ENCODE measurements at places on chromosomes 2 and 18.

DNA sequence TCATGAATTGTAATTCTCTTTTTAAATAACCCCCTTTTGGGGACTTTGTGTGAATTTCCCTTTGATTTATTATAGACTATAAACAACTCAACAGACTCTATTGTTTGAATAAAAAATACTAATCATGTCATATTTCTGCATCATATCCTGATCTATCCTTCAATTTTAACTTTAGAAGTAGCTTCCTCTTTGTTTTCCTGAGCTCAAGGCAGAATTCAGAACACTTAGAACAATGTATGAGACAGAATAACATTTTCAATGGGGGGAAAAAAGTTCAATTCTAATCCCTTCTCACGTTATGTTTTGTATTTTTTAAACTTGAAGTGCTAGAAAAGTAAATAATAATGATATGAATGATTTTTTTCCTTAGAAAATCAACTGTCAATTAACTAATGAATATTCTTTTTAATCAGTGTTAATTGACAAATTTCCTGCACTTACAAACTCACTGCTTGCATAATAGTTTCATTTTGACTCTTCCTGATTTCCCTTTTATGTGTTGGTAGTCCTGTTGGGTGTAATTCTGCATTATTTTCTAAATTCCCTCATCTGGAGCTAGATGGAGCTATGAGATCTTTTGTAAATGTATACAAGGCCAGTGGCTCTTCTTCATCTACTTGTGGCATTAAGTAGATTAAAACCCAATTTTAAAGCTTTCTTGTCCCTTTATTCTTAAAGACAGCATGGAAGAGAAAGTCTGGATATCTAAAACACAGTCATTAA lies 326.1 kb downstream of the PARD3B start:
- DNase-seq, result peak; percentile 25

DNA sequence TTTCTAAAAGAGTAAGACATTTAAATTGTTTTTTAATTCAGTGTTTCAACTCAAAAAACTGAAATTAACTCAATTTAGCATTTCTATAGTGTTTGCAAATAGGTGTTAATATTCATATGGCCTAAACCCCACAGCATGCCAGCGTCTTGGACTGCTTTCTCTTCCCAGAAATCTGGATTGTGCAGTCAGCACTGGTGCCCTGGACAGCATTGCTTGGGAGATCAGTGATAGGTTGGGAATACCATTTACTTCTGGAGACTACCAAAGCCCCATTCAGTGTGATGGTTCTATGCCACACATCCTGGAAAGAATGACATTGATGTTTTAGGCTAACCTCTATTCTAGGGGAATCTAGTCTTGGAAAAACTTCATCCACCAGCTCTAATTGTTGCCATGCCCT lies 455.0 kb upstream of the KLHL29 start:
- DNase-seq, result no peak

GRCh38 chr2:150486539-150487484 lies 655 bp downstream of the RND3 start:
- peak; percentile 60 for DNase-seq

DNA sequence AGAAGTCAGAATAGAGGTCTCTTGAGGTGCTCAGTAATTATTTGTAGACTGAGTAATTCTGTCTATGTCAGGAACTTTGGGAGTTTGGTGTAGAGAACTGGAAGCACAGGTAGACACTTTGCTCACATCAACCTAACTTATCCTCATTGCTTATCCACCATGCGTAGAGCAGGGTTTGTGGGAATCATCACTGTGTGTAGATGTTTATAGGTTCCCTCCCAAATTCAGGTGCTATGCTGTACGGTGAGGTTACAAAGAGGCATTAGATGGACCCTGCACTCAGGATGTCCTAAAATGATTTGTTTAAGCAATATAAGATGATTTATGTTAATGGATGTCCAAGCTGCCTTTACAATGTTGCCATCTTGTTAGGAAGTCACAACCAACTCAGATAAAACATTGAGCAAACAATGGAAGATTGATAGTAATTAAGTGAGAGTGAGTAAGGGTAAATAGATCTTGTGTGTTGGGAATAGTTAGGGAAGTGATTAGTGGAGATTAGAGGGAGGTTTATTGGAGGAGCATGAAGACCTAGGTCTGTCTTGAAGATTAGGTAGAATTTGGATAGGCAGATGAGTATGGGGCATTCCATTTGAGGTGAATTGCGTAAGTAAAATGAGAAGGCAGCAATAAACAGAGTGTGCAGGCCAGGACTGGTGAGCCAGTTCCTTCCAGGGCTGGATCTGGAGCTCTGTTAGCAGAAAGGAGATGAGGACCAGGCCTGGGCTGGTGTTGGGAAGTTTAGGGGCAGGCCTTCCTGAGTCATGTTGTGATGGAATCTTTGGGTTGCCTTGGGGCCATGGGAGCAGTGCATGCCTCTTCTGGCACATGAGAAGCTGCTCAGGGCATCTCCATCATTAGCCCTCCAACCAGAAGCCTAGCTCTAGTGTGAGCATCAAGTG lies 12.1 kb downstream of the EPAS1 start:
- no peak for DNase-seq

DNA sequence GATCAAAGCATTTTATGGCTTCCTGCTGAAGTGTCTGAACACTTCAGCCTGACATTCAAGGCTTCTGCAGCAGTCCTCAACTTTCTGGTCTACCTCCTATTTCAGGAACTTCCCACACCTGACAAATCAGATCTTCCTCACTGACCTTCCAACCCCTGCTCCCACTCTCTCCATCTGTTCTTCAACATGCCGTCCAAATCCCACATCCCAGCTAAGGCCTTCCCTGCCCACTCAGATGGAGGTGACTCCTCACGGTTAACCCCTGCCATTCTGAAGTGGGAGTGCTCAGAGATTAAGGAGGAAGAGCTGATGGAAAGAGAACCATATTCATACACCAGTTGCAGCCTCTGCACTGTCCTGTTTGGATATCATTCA lies 104.8 kb downstream of the POLR1A start:
- DNase-seq, result no peak

GRCh38 chr2:72722492-72723070 lies 103.3 kb downstream of the EXOC6B start:
- no peak for DNase-seq

GRCh38 chr2:26605195-26605998 lies 35.8 kb downstream of the CIB4 start:
- peak; percentile 34 for DNase-seq
